ENCODE measurements at places on chromosomes 12 and 14.

GRCh38 chr12:47882781-47883546, 21.8 kb downstream of the VDR start:
- no peak for DNase-seq

DNA sequence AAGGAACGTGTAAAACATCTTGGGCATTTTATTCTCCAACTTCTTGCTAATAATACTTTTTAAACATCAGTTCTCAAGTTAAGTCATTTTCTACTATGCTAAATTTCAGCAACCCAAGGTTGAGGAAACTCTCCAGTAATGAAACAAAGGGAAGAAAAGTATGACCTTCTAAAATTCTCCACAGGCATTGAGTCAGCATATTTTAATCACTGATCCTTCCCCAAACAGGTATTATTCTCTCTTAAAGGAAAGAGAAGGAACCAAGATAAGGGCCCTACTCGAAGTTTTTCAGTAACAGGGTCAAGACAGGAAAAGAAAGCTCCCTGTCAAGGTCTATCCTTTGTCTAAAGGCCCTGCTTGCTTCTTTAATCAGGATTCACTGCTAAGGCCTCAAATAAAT, 3.0 kb downstream of the KICS2 start:
- DNase-seq = no peak

DNA sequence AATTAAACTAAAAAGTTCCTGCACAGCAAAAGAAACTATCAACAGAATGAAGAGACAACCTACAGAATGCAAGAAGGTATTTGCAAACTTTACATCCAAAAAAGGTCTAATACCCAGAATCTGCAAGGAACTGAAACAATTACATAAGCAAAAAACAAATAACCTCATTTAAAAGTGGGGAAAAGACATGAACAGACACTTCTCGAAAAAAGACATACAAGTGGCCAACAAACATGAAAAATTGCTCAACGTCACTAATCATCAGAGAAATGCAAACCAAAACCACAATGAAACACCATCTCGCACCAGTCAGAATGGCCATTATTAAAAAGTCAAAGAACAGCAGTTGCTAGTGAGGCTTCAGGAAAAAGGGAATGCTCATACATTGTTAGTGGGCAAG, 15.2 kb downstream of the PDE6H start:
- no peak for DNase-seq

GRCh38 chr12:61220337-61220736, 1039.9 kb upstream of the USP15 start:
- DNase-seq = no peak

DNA sequence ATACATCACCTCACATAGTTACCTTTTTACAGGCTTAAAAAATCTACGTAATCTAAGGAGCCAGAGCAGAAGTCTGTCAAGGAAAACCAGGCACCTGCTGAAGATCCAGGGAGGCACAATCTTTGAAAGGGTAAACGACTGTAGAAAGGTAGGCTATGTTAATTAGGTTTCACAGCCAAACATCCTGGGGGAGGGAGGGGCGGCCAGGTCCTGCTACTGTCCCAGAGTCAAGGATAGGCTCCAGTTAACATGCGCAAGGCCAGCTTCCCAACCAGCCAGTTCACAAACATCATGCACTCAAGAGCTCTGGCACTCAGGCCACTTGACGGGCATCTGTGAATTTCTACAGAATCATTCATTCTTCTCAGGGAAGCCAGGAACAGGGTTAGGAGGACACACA, 22.9 kb downstream of the NIN start:
- no peak for DNase-seq

DNA sequence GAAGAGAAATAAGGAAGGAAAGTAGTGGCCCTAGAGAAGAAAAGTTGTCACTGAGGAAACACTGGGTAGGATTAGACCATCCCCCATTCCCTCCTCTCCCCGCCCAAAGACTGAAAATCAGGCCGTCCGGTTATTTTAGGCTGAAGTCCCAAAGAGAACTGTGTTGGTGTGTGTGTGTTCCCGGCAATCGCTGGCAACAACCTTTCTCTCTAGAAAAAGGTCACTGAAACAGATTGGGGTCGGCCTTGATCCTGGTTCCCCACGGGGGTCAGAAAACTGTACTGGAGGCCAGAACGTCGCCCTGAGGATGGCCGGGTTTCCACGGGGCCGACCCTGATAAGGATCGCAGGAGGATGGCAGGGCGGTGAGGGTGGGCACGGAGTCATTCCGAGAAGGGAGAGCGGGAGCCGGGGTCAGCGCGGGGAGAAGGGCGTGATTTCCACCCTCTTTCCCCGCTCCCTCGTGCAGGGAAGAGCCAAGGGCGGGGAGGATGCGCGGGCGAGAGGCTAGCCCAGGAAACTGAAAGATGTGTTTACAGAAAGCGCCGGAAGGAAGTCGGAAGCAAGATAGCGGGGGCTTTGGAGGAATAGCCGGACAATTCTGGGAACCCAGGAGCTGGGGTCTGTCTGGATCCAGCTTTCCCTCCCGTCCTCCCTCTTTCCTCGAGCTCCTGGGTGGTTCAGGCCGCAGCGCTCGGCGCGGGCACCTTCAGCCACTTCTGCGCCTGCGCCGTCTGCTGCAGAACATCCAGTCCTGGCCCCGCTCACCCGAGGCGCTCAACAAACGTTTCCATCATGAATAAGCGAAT, 25.3 kb upstream of the SPTLC2 start:
- no peak for DNase-seq

DNA sequence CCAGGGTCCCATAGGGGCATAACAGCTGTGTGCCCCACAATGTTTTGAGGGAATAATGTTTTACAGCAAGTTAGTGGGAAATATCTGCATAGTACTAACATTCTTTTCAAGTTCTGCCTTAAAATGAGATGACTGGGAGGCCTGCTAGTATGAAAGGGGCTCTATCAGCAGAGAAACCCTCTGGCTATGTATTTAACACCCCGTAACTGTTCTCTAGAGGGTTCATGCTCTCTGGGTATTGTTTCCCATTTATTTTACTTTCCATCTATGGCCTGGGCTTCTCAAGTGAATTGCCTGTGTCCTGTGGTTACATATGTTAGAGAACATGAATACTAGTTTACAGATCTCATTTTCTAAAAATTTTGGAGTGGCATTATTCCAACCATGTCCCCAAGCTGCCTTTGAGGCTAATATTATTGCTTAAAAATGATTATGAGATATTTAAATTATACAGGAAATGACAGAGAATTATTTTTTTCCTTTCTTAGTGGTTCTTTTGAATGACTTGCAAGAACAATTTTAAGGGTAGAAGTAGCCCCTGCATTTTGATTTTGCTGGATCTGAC, 37.5 kb downstream of the GNG2 start:
- no peak for DNase-seq

DNA sequence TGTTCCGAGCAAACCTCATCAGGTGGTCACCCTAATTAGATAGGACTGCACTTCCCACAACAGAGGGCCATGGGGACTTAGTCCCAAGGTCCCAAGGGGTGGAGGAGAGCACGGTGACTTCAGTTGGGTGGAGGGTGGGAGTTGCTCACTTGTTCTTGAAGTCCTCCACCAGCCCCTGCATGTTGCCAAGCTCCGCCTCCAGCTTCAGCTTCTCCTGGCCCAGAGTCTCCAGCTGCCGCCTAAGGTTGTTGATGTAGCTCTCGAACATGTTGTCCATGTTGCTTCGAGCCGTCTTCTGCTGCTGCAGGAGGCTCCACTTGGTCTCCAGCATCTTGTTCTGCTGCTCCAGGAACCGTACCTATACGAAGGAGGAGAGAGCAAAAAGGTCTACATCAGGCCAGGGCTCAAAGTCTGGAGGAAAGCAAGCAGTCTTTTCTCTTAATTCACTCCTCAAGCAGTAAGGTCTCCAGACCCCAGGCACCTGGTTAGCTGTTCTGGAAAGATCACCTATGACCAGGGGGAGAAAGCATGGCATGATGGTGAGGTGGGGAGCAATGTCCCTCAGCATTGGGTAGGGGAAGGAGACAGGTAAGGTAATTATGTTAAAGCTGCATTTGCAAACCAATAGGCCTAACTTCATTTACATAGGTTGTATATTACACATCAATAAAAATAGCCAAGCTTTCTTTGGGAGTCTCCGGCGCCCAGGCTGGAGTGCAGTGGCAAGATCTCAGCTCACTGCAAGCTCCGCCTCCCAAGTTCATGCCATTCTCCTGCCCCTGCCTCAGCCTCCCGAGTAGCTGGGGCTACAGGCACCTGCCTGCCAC, 2.9 kb downstream of the KRT8 start:
- DNase-seq = no peak

- DNase-seq = peak; percentile 80
Observed at GRCh38 chr14:103528587-103529382, at the start of gene TRMT61A. Gene TRMT61A, plus strand, starts transcription at chr14:103529196. Its CDS starts 783 bp downstream, at chr14:103529979.

DNA sequence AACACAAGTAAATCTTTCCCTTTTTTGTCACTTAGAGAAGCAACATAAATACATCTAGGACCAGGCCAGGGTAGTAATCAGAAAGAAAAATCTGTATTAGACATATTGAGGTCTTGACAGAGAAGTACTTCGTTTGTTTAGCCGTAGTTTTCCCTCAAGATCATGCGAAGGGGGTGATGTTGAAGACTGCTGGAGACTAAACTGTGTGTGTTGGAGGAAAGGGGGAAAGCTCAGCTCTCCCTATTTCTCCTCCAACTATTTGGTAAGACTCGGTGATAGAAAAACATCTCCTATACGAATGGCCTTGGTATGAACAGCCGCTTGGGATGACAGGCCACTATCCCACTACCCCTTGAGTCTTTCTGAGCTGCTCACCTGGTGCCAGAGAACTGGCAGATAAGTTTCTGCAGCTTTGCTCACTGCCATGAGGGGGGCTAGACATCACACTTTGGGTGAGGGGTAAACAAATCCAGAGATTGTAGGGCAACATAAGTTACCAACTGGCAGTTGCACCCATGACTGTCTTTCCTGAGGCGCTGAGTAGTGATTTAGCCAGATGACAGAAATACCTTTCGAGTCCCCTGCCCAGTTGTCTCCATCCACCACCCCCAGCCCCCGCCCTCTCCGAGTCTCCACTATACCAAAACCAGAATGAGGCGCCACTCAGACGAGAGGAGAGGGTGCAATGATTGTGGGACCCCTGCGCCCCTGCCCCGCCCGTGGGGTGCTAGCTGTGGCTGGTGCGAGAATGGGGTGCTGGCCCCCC, 685 bp downstream of the VAMP1 start:
- no peak for DNase-seq

DNA sequence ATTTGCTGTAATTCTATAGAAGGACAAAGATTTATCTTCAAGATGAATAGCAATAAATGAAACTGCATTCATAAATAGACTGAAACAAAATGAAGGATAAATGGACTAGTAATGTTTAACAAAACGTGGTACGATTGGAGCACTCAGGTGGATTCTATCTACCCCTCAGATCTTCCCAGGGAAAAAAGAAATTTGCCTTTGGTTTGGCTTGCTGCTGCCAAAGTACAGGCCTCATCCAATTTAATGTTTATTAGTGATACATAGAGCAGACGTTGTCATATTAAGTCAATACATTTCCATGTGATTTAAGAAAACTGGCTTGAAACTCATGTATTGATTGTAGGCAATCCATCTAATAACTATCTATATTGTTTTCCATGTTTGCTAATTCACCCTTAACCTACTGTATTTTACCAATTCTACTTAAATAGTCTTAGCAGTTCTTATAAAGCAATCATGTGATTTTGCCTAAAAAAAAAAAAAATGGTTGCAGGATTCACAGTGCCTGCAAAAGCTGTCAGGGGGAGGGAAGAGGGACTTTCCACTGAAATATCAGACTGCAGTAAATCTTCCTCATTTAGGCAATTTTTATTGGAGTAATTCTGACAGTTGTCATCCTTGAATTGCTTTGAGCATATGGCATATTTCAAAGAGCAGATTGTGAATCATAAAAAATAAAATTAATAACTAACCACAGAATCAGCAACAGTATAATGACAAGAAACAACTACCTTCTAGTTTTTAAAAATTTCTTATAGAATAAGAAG, 242.2 kb upstream of the NPAS3 start:
- DNase-seq = no peak

GRCh38 chr12:46516933-46517578, 144.5 kb upstream of the SLC38A2 start:
- no peak for DNase-seq

DNA sequence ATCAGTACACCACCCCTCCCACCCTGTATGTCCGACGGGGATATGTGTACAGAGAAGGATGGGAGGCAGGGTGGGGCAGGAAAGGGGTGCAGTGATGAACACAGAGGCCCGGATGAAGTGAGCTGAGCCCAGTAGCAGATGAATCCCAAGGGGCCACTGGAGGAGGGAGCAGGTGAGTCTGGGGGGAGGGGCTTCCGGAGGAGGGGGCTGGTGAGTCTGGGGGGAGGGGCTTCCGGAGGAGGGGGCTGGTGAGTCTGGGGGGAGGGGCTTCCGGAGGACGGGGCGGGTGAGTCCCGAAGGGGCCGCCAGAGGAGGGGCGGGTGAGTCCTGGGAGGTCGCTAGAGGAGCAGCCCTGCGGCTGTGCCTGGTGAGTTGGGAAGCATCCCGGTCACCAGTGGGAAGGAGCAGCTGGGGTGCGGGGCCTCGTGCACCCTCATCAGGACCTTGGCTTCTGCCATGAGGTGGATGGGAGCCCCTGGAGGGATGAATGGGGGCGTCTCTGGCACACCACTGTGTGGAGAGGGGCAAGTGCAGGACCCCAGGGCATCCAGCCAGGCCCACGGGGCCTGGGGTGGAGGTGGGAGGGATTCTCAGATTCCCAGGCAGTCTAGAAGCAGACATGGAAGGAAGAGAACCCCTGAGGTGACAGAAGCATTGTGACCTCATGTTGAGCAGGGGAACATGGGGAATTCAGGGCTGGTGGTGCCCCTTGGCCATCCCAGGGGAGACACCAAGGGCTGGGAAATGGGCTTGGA, 14.0 kb downstream of the BEGAIN start:
- no peak for DNase-seq

- DNase-seq = no peak
Observed at GRCh38 chr12:70317781-70318180, 48.3 kb upstream of the KCNMB4 start.

DNA sequence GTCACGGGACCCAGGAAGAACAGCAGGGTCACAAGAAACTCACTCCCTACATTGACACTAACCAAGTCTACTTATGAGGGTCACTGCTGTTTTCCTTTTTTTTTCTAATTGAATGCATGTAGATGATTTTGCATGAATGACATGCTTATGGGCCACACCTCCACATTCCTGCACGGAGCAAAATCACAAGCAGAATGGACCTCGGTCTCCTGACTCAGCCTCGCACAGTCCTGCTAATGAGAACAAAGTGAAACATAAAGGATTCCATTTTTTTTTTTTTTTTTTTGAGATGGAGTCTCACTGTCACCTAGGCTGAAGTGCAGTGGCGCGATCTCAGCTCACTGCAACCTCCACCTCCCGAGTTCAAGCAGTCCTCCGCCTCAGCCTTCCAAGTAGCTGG, 12.3 kb downstream of the SCARB1 start:
- DNase-seq = no peak

DNA sequence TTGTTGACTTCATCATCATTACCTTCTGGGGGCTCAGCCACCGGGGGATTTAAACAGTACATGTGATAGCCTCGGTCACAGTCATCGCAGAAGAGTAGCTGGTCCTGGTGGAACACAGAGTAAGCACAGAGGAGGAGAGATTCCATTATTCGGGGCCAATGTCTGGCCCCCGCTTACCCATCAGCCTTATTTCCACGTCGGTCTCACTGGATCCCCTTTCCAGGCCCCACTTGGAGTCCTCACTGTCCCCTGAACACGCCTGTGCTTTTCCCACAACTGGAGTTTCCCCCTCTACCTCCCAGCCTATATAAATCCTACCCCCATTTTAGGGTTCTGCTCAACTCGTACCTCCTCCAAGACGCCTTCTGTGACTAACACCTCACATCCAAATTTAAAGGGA, 274.0 kb downstream of the DPF3 start:
- no peak for DNase-seq

All from nephron progenitor cell (in vitro differentiated cells).